NCI-H1048 (cell line): ENCODE measurements at places on chromosomes 1 and 21.

GRCh38 chr21:41180752-41181151, 12.8 kb downstream of the BACE2 start:
- DNase-seq: no peak

GRCh38 chr1:177862916-177863315, 106.9 kb downstream of the SEC16B start:
- no peak for DNase-seq

GRCh38 chr1:61035880-61036279, 46.5 kb upstream of the NFIA start:
- DNase-seq: no peak

DNA sequence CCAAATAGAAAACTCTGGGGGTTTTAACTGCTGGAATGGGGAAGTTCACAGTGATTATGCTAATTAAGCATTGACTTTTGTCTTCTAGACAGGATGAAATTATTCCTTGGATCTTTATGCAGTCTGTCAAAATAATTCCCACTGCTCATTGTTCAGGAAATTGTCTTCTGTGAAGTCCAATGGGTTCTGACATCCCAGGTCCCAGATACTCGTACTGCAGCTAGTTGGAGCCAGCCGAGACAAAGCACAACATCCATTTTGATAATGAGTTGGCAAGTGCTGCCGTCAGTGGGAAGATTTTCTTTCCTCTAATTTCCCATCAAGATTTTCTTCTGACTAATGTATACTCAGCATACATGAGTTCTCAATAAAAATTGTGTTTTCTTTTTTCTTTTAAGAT, 17.3 kb upstream of the B3GALT5 start:
- no peak for DNase-seq

DNA sequence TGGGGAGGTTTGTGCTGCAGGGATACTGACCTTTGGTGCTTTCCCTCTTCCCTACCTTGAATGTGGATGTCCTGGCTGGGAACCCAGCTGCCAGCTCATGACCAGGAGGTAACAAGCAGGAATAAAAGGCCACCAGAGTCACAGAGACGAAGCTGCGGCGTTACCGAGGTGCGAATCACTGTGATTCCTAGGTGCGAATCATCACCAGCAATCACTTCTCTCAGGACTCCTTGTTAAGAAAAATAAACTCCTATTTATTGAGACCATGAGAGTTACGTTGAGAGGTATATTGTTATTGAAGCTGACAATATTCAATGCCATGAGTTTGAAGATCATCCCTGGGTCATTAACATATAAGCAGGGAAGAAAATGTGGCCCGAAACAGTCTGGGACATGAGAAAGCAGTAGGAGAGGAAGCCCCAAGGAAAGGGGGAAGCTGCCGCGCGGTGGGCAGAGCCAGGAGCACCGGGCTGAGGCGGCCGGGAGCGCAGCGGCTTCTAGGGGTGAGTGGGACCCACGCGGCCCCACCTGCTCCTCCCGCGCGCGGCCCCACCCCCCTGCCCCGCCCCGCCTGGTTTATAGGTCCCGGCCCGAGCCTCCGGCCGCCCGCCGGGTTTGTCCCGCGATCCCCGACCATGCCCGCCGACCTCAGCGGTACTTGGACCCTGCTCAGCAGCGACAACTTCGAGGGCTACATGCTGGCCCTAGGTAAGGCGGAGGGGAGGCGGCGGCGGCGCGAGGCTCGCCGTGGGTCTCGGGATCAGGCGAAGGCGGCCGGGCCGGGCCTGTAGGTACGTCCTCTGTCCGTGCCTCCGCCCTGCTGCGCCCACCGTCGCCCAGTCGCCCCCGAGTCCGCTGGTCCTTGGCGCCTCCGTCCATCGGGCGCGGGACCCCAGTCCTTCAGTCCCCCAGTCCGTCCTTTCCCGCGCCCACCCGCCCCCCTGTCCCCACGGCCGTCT, at the start of gene RBP7:
Gene RBP7, plus strand, starts transcription at position 605 of the 959 bp plus-strand sequence. Its CDS starts 31 bp downstream, at position 636.
- DNase-seq: no peak

GRCh38 chr1:7520496-7520895, 250.6 kb upstream of the VAMP3 start:
- DNase-seq: no peak

DNA sequence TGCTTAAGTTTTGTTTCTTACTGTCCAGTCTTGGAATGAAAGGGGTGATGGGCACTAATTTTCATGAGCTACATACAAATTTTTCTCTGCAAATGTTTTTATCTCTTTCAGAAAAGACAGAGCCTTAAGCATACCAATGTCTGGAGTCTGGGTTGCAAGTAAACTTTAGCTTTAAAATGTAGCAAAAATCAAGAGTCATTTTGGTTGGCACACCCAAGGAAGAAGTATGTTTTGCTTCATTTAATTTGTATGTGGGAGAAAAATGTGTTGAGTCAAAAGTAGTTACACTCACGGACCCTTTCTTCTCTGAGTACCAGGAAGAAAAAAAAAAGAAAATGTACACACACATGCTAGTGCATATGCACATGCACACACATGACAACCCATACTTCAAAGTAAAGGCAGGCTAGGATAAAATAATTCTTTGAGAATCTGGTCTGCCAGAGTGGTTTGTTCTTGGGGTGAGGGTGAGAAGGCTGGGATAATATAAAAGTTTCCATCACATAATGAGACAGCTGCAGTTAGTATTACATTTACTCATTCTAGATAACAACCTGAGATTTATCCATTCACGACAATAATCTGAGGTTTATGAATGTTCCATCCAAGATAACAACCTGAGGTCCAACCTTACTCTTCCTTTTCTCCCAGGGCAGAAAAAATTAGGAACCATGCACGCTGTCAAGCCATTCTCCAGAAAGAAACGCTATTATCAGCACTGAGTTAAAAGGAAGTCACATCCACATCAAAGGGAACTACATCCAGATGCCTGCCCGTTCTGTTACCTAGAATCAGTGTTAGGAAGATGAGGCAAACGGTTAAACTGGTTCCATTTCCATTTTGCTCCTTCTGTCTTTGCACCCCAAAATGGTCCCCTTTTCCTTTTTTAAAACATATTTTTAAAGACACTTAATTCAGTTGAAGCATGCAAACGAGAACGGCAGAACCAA, 9.3 kb downstream of the DPYD start:
- no peak for DNase-seq

DNA sequence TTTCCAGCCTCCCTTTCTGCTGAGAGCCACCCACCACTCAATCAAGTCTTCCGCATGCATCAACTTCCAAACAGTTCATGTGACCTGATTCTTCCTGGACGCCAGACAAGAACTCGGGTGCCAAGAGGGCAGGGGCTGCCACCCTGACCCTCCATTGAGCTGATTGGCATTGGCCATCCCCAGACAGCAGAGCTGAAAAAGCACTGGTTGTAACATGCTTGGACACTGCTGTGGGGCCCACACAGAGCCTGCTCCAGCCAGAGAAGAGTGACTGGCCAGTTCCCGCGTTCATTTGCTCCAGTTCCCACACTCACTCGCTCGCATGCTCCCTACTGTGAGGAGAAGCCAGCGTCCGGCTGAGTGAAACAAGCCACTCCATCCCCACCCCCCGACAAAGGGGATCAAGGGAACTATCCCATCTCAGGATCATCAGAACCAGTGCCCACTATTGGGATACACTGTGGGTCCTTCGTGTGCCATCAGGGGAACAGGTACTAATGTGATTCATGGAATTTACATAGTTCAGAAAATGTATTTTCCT, 420.3 kb downstream of the NPHP4 start:
- no peak for DNase-seq

- no peak for DNase-seq
Observed at GRCh38 chr21:42578761-42579415, 65.2 kb downstream of the SLC37A1 start.

- no peak for DNase-seq
Observed at GRCh38 chr21:43904331-43904781, 39.3 kb downstream of the AGPAT3 start.

DNA sequence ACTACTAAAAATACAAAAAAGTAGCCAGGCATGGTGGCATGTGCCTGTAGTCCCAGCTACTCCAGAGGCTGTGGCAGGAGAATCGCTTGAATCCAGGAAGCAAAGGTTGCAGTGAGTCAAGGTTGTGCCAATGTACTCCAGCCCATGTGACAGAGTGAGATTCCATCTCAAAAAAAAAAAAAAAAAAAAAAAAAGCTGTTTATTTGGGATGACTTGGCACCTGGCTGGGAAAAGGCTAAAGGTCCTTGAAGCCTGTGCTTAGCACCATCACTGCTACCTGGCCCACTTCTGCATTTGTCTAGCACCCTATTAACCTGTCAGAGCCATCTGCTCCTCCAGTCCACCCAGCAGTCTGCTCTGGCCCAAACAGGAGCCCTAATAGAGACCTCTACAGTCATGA, 25.0 kb downstream of the PRDX6 start:
- no peak for DNase-seq

DNA sequence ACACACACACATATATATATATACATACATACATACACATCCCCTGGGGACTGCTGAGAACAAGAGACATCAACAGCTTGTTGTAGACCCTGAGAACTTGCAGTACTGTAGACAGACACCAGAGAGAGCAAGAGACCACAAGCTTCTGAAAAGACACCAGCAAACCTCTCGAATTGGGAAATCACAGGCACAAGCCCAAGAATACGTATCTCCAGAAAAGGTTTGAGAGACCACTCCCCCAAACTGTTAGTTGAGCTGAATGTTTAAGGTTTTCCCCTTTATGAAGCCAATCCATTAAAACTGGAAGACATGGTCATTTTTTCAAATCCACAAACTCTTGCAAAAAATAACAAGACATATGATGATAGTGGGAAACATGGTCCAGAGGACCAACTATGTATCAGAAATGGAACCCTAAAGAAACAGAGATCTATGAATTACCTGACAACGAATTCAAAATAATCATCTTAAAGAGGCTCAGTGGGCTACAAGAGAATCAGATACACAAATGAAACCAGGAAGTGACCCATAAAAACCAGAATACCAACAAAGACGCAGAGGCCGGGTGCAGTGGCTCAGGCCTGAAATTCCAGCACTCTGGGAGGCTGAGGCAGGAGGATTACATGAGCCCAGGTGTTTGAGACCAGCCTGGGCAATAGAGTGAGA, 45.1 kb downstream of the SLC2A1 start:
- peak; percentile 24 for DNase-seq

GRCh38 chr1:115183721-115184259, 94.5 kb upstream of the TSPAN2 start:
- DNase-seq: no peak

DNA sequence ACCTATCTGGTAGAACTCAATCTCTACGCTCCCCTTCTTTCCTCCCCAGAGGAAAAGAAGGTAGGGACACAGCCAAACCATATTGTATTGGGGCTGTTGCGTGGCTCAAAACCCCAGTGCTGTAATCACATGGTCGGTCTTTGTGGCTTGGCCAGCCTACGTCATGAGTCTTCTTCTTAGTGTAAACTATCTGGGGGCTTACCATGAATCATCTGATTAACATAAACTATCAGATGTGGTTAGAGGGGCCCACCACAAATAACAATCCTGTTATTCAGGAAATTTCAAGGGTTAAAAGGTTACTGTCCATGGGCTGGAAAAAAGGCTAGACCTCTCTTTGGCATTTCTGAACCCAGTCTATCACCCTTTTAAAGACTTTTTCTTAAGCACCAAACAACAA, 49.5 kb upstream of the GPR52 start:
- DNase-seq: no peak

GRCh38 chr21:45864436-45864835, 117.1 kb upstream of the COL6A1 start:
- no peak for DNase-seq
